ENCODE measurements at places on chromosomes 7 and 10.
A peak's percentile ranks its signal among the peaks of the same experiment; 100 is the strongest.

- DNase-seq, result no peak
These were observed 51.4 kb downstream of the C10orf67 start for GRCh38 chr10:23293145-23293724.

GRCh38 chr10:24505759-24506158, 217.9 kb downstream of the ARHGAP21 start:
- no peak for DNase-seq

DNA sequence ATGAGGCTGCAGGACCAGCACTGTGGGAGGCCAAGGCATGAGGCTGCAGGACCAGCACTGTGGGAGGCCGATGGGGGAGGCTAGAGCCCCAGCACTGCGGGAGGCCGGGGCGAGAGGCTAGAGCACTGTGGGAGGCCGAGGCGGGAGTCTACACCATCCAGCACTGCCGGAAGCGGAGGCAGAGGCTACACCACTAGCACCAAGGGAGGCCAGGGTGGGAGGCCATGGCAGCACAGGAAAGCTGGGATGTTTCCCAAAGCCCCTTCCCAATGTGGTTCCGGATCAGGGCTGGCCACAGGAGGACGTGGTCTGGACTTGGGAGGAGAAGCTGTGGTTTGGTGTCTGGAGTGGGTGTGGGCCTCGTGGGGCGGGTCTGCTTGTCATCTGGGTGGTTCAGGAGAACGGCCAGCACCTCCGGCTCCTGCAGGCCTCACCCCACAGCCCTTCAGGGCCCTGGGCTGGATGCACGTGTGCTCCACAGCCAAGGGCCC, 43.6 kb downstream of the PDGFA start:
- DNase-seq, result no peak

DNA sequence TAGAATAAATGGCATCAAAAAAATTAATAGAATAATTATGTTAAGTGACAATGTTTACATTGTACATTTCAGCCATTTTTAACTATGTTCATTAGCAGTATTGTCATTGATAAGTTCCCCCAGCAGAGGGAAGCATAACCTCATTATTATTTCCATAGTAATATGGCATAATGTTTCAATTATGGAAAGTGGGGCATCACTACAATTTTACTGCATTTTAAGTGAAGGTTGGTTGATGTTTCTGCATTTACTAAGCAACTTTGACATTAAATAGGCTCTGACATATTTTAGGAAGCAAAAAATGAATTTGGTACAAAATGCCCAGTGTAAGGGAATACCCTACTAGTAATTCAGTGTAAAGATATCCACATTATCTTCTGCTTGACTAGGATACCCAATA, 218.3 kb downstream of the SEMA3A start:
- peak; percentile 1 for DNase-seq

DNA sequence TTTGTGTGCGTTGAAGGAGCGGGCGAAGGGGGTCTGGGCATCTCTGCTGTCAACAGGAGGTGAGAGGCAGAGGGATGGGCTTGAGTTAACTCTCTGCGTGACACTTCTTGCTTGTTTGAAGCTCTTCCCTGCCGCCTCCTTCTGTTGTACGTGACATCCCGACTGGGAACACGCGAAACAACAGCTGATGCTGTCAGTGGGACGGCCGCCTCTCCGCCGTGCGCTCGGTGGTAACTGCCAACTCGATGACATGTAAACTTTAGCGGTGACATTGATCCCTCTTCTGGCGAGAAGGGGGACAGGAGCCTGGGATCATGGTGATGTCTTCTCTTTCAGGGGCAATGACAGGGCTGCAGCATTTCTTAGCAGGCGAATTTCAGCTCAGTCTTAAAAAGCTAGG, 394.5 kb downstream of the TYW1 start:
- no peak for DNase-seq

GRCh38 chr7:45863715-45864114, 9.2 kb downstream of the CCDC201 start:
- DNase-seq, result no peak

GRCh38 chr10:91206837-91207474, 13.5 kb upstream of the PCGF5 start:
- DNase-seq, result no peak

All from CD4-positive, alpha-beta T cell treated with Interleukin-6 at 100 ng/mL for 8 hours (primary cell).